Activated CD4-positive, alpha-beta T cell treated with anti-CD3 and anti-CD28 coated beads, Interleukin-2, amount 10 ng/mL, durations not matched to agents 24 days and 14 days (primary cell): ENCODE measurements at places on chromosomes 7 and 10.

GRCh38 chr7:46880508-46881196 is 701.3 kb downstream of the TNS3 start:
- DNase-seq = no peak

DNA sequence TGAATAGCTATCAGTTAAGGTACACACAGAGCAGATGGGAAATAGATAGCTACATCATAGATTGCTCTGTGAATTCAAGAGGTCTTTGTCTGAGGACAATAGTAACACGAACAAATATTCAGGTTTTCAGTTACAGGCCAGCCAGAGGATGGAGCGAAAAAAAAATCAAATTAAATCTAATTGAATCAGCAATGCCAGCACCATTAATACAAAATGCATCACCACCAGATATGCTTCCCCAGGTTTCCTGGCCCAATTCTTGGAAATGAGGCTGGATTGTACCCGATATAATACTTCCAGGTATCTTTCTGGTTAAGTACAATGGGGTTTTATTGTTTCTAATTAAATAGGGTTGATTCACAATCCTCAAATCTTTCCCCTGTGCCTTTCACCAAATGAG is 975.8 kb upstream of the AUTS2 start:
- no peak for DNase-seq

- no peak for DNase-seq
Observed at GRCh38 chr10:111186358-111186757, 109.5 kb downstream of the ADRA2A start.

DNA sequence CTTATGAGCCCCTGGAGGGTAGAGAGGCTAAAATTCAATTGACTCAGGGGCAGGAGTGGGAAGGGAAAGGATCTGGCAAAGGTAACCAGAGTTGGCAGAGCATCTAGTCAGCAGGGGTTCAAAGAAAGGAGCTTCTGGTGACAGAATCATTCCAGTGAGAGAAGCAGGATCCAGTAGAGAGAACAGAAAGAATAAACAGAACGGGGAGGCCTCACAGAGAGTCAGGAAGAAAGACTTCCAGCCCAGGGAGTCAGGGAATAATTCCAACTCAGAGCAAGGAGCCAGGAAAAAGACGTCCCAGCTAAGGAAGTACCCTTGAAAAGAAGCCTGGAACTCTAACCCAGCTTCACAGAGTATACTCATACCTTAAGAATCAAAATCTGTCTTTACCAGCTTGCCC is 66.6 kb upstream of the CPXM2 start:
- DNase-seq = no peak

DNA sequence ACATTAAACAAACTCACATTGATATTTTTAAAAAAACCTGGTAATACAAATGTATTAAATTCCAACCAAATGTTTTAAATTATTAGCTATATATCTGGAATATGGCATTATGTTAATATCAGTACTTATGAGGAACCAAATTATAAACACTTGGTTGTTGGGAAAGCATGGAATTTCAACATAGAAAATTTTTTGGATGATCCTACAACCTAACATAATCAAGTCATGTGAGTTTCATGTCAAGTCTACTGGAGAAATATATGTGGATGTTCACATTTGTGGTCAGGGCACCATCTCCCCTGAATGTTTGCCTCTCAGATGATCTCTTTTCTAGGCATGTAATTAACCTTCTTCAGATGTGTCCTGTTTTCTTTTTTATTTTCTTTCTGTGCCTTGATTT is 5.2 kb upstream of the POT1 start:
- no peak for DNase-seq

GRCh38 chr7:101857358-101857811 is 40.0 kb downstream of the CUX1 start:
- no peak for DNase-seq

DNA sequence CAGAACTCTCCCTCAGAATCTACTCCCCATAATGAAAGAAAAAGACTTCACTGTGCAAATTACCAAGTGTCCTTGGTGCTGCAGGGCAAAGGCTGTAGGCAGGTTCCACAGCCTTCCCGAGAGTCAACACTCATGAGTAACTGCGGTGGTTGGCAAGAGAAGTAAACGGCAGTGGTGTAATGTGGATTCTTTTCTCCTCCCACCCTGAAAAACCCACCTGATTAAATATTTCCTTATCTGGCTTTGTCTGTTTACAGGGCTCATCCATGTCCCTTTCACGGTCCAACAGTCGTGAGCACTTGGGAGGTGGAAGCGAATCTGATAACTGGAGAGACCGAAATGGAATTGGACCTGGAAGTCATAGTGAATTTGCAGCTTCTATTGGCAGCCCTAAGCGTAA is 300.9 kb downstream of the BICC1 start:
- DNase-seq = no peak

DNA sequence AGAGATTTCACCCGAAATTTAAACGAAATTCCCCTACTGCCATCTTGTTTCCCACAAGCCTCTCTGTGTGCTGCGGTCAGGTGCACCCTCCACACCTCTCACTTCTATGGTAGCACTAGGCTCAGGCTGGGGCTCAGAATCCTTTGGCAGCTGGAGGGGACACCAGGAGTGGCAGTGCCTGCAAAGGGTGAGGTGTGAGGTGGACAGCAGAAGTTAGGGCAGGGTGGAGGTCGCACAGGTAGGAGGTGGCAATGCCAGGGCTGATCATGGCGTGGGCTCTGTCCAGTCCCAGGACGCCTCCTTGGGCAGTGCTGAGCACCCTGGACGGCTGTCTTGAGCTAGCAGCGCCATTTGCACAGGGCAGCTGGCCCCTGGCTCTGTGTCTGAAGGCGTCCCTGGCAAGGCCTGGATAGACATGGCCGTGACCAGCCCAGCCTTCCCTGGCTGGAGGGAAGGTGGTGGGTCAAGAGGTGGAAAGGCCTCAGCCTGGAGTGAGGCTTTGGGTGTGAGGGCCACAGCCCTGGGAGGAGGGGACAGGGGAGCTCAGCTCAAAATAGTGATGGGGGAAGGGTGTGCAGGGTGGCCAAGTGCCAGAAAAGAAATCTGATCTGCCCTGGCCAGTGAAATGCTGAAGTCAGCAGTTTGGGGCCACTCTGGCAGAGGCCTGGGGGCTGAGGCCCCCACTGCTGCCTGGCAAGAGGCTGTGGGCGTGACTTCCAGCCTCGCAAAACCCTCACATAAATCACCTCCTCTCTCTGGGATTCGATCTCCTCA is 40.0 kb downstream of the ZCCHC24 start:
- DNase-seq = no peak

GRCh38 chr7:107404740-107405537 is 64.9 kb upstream of the GPR22 start:
- DNase-seq = no peak

DNA sequence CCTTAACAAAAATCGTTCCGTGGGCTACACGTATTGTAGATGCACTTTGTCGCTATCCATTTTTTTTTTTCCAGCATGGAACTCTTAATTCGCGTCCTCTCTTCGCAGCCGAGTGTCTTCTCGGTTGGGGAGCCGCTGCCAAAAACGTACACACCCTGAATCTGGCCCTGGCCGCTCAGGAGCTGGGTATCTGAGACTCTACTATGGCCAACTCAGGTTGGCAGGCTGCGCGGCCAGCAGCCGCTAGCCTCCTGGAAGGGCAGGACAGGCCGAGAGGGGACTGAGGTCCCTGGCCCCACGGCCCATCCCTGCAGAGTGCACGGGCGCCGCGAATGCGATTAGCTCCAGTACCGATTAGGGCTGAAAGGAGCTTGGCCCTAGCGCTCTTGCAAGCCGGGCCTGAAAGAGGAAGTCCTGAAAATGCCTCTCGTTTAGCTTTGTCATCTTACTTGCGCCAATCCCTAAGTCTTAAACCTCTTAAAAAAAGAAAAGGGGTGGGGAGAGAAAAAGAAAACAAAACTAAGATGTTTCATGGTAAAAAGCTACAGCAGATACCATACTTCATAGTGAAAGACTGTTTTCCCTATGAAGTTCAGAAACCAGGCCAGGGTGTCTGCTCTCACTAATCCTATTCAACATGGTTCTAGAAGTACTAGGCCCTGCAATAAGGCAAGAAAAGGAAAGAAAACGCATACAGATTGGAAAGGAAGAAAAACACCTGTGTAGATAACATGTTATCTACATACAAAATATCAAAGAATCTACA is 113.2 kb upstream of the RHEB start:
- peak; percentile 89 for DNase-seq

- DNase-seq = no peak
Observed at GRCh38 chr7:20197125-20197748, 19.9 kb downstream of the MACC1 start.

DNA sequence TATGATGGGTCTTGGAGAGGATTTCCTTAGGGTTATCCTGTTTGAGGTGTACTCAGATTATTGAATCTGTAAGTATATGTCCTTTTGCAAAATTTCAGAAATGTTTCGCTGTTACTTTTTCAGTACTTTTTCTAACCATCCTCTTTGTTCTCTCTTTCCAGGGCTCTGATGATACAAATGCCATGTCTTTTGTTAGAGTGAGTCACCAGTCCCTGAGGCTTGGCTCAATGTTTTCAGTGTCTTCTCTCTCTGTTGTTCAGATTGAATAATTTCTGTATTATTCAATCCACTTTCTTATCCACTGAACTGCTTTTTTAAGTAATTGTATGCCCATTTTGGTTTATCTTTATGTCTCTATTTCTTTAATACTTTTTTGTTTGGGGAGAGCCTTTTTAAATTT is 449.4 kb downstream of the TNS3 start:
- DNase-seq = no peak

- peak; percentile 99 for DNase-seq
Observed at GRCh38 chr7:75994388-75995051, at the start of gene TMEM120A. Gene TMEM120A, minus strand, starts transcription at chr7:75994595. Its CDS starts 25 bp downstream, at chr7:75994570.

DNA sequence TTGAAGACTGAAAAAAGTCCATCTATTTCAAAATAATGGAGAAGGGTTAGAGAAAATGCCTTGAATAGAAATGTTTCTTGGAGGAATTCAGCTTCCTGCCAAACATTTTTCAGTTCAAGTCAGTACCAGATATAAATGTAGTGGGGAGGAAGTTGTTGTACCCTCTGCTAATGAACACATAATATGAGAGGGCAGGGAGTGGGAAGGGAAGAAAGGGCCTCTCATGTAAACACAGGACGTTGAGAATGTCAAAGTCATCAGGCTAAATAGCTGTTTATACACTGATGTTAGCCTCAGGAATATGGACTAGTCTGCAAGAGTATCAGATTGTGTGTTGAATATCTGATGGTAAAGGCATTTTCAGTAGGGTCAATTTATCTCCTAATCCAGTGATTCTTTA is 37.0 kb downstream of the GPR37 start:
- DNase-seq = no peak

DNA sequence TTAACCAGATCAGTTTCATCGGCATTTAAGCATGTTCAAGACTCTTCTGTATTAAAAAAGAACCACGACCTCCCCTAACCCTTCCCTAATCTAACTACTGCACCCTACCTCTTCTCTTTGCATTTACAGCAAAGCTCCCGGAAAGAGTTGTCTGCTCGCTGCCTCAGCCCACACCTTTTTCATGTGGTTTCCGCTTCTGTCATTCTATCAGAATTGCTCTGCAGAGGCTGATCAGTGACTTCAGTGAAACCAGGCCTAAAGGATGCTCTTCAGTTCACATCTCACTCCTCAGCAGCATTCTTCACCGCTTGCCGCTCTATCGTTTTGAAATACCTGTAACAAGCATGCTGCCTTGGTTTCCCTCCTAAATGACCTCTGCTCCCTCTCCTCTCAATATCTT is 160.9 kb downstream of the SDK1 start:
- DNase-seq = peak; percentile 92

- no peak for DNase-seq
Observed at GRCh38 chr10:31381766-31382316, 62.8 kb downstream of the ZEB1 start.

DNA sequence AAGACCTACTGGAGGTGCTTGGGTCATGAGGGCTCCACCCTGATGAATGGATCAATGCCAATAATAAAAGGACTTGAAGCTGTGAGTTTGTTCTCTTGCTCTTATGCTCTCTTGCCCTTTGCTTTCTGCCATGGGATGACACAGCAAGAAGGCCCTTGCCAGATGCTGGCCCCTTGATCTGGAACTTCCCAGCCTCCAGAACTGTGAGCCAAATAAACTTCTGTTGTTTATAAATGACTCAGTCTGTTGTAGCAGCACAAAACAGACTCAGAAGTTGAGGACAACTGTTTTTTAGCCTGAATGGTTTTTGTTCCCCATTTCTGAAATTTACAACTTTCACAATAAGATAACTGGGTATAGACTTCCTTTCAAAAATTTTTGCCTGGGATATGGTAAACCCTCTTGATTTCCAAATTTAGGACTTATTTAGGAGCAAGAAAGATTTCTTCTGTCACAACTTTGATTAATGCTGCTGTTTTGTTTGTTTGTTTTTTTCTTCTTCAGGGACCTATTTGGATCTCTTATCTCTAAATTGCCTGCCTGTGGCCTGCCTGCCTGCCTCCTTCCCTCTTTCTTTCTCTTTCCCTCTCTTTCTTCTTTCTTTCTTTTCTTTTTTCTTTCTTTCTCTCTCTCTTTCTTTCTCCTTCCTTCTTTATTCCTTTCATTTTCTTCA is 12.1 kb downstream of the ENTPD1 start:
- DNase-seq = no peak

DNA sequence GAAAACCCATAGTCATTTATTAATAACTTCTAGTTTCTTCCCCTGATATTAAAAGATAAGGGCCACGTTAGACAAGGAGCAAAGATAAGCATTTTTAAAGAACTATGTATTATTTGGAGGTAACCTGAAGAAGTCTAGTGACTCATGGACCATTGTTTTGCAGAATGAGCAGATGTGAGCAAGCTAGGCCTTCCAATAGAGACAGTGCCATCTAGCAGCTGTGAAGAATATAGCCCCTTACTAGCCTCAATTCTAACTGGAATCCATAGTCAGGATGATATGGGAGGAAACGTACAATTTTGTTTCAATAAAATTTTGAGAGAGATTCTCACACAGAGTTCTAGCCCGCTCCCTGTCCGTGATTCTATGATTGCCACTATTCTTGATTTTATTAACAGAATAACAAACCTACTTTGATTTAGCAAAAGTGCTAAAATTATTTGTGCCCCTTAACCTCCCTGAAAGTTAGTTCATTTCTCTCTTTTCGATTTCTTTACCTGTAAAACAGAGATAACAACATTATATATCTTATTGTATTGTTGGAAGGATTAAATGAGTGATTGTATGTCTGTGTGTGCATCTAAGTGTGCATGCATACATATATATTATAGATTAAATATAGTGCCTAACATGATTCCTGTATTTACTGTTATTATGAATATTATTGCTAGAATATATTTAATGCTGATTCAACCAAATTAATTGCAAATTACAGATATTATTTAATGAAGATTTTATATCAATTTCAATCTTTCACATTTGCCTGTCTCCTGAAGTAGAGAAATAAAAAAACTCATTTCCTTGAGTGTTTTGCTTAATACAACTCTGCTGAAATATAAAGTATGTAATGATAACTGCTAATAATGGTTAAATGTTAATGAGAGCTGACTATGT is 22.7 kb downstream of the FAM237B start:
- no peak for DNase-seq
